ENCODE measurements at places on chromosomes 16 and 17. TPM values are rescaled to one million over a fixed set of nuclear protein-coding genes. Genes with fewer than 3 reads are reported as not detected.

GRCh38 chr17:58338841-58339754, 10.5 kb upstream of the TSPOAP1 start:
- peak; percentile 81 for DNase-seq

- no peak for DNase-seq
These were observed 37.5 kb downstream of the RBFOX3 start for GRCh38 chr17:79573196-79573896.

The HLF gene
- total RNA-seq: not detected

- DNase-seq: no peak
These were observed 394.6 kb upstream of the MON1B start for GRCh38 chr16:76796416-76796815.

The QPRT gene
- 0.13 TPM for total RNA-seq

The MAPT gene
- not detected for total RNA-seq

DNA sequence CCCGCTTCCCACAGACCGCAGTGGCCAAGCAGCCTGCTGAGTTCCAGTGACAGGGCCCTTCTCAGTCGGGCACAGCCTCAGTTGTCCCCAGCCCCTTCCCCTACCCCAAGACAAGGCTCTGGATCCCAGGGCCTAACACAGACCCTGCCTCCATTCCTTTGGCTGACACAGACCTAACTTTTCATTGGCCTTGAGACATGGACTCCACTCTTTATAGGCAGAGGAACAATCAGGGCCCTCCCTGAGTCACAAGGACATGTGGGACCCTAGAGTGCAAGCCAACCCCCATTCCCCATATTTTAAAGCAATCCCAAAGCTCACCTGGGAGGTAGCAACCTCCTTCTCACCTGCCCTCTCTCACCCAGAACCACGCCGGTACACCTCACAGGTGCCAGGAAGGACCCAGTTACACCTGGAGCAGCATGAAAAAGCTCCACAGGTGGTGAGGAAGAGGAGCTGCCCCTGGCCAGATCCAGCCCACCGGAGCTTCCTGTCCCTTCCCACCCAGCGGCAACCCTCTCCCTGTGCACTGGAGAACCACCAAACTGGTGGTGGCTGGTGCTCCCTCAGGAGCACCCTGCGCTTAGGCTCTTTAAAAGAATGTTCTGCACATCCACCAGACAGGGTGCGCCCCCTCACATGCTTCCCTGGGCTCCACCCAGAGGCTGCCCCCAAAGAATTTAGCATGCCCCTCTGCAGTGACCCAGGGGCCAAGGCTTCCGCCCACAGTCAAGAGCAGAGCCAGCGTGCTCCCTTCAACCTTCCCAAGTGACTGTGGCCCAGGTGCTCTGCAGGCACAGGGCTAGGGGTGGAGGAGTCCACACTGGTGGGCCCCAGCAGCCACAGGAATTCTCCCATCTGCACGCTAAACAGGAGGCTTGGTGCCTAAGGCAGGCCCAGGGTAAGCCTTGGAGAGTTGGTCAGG, 3.4 kb downstream of the MNT start:
- DNase-seq: no peak

- DNase-seq: no peak
These were observed 26.2 kb downstream of the CCR7 start for GRCh38 chr17:40538936-40539705.

The SLC22A31 gene
- not detected for total RNA-seq

The NUP85 gene
- 75.1 TPM for total RNA-seq

The KCNJ2 gene
- not detected for total RNA-seq

GRCh38 chr17:14302091-14302430, 1.2 kb downstream of the HS3ST3B1 start:
- peak; percentile 62 for DNase-seq

The MEIOC gene
- total RNA-seq: 0.13 TPM

The TMEM11 gene
- total RNA-seq: 23.9 TPM

- no peak for DNase-seq
These were observed 5.4 kb upstream of the KIF18B start for GRCh38 chr17:44952946-44953475.

DNA sequence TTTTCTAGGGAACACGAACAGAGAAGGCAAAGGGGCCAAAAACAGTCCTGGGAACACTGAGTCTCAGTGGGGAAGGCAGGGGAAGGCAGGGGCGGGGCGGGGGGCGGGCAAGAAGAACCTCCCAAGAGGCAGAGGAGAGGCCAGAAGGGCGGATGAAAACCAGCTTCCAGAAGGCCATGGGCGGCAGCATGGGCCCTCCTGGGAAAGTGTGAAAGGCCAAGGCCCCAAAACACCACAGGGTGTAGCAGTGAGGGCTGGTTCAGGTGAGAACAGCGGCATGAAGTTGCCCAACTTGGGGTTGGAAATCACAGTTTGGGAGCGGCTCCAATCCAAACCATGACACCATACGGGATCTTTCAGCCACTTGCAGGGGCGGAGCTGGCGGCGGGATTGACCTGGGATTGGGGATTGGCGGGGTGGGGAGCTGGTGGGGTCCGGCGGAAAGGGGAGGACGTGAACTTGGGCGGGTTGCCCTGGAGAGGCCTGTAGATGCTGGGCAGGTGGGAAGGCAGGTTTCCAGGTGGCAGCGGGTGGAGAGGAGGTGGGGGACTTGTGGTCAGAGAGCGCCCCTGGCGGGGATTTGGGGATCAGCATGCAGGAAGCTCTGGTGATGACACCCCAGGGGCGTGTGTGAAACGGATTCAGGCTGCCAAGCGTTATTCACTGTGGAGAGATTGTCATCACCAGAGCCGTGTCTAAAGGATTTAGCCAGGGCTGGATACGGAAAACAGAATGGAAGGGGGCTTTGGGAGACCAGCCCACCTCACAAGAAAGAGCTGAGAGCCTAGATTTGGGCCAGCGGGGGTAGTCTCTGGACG, 80.9 kb downstream of the ARHGAP23 start:
- DNase-seq: peak; percentile 52

- DNase-seq: no peak
These were observed 303.0 kb upstream of the ZFHX3 start for GRCh38 chr16:73350707-73351452.

The ZSCAN10 gene
- not detected for total RNA-seq

- DNase-seq: no peak
These were observed 18.6 kb downstream of the CD300LB start for GRCh38 chr17:74512624-74513091.

The FGF11 gene
- total RNA-seq: not detected

- peak; percentile 23 for DNase-seq
These were observed 172.9 kb downstream of the STX8 start for GRCh38 chr17:9402590-9403199.

DNA sequence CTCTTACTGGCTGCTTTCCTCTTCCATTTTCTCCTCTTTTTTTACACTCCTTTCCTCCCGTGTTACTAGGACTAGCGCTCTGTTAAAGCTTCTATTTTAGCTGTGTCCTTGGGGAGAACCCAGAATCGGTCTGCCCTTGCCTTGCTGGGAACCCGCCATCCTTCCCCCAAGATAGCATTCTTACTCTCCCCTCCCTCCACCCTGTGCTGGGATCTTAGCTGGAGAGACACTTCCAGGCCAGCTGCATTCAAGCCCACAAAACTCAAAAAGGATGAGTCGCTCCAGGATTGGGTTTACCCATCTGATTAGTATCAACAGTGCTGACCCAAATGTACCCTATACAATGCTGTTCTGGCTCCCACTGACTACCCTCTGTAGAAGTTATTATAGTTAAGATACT, 200.5 kb upstream of the ASIC2 start:
- DNase-seq: no peak

GRCh38 chr16:74107795-74108610, 188.6 kb upstream of the PSMD7 start:
- DNase-seq: no peak

The AHSP gene
- total RNA-seq: not detected

- no peak for DNase-seq
These were observed 8.5 kb downstream of the MLLT6 start for GRCh38 chr17:38713456-38714075.

DNA sequence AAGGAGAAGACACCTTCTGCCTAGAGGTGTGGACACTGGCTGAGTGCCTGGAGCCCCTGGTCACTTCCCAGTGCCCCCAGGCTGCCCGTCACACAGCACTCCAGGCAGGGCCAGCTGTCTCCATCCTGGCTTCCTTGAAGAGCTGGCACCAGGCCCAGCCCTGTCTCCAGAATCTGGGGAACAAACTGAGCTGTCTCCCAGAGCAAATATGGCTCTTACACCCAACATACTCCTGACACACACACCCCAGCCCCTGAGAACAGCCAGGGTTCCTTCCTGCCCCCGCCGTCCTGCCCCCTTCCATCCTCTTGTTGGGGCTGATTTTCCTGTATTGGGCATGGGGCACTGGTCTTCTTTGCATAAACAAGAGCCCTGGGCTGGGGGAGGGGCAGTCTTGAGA, 9.1 kb downstream of the NHERF1 start:
- DNase-seq: no peak

DNA sequence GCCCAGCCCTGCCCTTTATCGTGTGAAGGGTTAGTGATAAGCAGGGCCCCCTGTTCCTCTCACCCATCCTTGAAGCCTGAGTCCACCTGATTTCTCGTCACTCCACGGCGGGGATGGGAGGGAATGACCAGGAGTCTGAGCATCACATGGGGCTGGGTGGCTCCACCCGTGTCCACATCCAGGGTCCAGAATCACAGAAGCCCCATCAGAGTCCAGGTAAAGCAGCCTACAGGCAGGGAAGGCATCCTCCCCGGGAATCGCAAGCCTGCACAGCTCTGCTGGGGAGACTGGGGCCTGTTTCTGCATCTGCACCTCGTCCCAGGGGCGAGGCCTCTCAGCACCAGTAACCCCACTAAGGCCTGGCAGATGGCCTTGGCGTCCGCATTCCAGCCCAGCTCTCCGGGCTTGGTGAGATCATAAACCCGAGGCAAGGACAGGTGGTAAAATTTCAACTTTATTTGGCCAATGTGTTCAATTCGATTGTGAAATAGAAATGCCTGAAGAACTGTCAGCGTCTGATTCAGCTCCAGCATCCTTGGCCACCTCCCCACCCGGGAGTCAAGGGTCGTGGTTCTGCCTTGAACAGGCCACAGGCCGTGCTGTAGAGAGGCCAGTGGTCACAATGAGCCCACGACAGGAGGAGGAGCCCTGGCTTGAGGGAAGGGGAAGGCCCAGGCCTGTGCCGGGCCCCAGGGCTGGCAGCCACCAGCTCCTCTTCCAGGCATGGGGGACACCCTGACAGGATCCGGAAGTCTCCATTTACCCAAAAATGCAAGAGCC, 8.1 kb upstream of the PPP1R27 start:
- no peak for DNase-seq

- DNase-seq: no peak
These were observed 25.0 kb downstream of the FBXL20 start for GRCh38 chr17:39376434-39376833.

The DOC2A gene
- total RNA-seq: not detected

DNA sequence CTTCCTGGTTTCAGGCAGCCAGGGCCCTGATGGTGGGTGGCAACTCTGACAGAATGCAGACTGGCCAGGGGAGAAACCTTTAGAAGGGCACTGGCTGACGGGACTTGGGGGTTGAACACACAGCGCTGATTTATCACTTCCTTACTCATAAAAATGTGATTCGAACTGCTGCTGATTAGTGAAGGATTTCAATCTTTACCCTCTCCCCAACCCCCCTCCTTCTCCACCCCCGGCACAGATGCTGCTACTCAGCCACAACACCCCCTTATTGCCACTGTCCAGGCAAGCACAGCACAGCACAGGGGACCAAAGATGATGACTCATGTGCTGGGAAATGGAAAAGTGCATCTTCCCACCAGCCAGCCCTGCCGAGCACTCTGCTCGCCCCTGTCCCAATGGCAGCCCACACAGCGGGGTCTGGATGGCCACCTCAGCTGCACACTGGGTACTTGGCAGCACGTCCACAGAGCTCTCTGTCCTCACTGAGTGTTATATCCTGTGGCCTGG, 70.1 kb downstream of the SMG6 start:
- peak; percentile 53 for DNase-seq

DNA sequence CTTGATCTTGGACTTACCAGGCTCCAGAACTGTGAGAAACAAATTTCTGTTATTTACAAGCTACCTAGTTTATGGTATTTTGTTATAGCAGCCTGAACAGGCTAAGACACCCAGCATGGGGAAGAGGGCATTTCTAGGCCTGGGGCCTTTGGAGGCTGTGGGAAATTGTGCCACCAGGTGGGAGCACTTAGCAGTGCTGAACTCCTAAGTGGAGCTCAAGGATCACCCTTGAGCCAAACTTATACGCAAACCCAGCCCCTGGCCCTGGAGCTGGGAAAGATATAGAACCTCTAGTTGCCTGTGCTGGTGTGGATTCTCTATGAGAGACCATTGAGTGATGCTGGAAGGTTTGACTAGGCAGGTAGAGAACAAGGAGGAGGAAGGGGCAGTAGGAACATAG, 36.1 kb downstream of the MIS12 start:
- no peak for DNase-seq

- no peak for DNase-seq
These were observed 111.1 kb downstream of the OR1D5 start for GRCh38 chr17:2952174-2952845.

The SHISA6 gene
- total RNA-seq: 0.05 TPM

DNA sequence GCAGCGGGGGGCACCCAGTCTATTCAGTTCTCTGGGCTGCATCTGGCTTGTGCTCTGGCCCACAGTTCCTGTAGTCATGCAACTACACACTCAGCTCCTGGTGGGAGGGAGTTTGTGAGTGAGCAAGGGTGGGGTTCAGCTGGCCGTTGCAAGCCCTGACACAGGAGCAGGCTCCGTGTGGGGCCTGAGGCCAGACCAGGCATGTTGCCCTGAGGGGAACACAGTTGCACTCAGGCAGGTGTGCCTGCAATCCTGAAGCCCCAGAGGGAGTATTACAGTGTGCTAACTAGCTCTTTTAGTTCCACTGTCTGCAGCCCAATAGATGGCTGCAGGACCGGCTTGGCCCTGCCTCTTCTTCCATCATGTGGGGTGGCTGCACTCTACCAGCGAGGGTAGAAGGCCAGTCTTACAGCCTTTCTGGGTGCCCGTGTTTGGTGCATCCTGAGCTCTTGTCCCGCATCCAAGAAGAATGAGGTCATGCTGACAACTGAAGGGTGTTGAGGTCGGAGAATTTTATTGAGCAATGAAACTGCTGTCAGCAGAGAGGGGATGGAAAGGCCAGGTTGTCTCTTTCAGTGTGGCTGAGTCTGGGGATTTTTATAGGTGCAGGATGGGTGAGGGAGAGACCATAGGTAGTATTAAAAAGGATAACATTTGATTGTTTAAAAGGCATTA, 49.9 kb upstream of the ELAC2 start:
- no peak for DNase-seq

DNA sequence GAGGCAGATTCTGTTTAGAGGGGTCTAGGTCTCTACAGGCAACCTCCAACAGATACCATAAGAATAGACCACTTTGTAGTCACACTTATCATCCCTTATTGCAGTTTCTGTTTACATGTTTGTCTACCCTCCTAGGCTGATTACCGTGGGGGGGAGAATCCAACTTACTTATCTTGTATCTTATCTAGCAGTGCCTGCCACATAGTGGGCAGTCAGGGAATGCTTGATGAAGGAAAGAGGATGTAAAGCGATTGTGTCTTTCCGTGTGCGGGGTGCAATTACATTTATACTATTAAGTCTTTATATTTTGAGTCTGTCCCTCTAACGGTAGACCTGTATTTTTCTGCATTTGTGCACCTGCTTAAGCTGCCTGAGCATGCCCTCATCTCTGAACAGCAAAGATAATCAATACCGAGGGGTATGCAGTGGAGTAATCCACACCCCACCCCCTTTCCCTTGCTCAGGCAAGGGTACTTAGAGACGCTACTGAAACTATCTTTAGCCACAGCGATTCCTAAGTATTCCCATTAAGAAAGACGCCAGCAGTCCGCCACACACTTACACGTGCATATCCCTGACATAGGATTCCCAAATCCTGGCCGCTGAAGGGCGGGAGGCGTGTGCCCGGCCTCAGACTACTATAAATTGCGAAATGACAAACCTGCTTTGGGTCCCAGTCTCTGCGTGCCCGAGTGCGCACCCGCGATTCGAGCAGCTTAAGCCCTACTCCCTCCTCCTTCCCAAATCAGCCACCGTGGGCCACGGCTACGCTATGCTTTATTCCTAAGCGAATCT, 635 bp upstream of the AATF start:
- DNase-seq: no peak

The CUEDC1 gene
- 16.7 TPM for total RNA-seq

All from SJSA1 (cell line).